ENCODE measurements at places on chromosomes 2 and 18.

DNA sequence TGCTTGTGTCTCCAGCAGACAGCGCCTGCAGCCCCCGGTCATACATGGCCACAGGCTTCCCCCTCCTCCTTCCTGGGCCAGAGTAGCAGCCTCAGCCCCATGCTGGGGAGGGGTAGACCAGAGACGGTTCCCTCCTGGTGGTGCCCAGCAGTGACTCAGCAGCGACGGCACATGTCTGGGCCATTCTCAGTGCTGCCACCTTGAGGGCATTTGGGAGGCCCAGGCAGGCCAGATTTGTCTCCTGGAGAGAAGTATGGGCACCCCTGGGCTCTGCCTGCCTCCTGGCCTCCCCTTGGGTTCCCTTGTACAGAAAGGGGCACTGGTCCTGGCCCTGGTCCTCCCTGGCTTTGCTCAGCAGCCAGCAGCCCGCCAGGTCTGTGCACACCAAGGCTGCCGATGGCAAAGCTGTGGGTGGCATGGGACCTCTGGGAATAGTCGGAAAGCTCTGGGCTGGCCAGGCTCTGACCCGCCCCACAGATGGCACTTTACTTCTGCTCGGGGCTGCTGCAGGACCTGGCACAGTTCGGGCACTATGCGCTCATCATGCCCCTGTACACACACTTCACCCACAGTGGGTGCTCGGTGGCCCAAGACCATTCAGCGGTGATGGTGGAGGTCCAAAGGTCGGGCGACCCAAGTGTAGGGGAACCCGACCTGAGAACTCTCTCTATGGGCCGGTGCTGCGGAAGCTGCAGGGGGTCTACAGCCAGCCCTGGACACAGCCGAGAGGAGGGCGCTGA, 11.4 kb upstream of the ALPI start:
- DNase-seq: no peak

DNA sequence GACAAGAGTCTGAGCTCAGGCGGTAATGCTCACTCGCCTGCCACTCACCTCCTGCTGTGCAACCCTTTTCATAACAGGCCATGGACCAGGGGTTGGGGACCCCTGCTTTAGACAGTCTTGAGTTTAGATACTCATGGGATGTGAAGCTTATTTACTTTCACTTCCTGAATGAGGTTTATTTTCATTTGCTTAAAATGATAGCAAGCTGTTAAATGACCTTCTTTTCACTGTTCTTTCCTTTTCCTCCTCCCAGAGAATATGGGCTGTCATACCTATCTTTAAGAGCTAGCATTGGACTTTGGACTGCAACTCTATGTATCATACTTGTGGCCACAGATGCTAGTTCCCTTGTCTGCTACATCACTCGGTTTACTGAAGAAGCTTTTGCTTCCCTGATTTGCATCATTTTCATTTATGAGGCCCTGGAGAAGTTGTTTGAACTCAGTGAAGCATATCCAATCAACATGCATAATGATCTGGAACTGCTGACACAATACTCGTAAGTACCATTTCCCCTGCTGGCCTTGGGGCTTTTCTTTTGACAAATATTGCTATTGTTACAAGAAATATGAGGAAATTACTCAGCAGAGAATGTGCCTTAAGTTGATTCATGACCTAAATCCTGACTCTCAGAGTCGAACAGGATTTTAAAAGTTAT, 168.5 kb downstream of the DPP4 start:
- no peak for DNase-seq

GRCh38 chr18:39681061-39681460, 2115.5 kb upstream of the CELF4 start:
- DNase-seq: no peak

- no peak for DNase-seq
Observed at GRCh38 chr2:206323486-206323885, 49.0 kb downstream of the ZDBF2 start.

DNA sequence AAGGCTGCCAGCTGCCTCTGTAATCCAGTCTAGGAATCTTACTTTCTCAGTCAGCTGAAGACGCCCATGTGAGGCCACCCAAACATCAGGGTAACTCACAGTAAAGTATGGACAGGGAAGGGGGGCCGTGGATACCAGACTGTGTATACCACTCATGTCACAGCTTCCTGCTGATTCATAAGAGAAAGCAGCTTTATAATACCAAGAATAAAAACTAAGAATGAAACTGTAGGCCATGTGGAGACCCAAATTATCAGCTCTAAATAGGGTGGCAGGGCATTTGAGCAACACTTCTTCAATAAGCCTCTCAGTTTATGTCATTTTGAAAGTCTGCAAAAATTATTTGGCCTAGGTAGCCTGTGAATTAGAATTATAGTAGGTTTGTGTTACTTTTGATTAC, 115.0 kb upstream of the CDCA7 start:
- DNase-seq: no peak

DNA sequence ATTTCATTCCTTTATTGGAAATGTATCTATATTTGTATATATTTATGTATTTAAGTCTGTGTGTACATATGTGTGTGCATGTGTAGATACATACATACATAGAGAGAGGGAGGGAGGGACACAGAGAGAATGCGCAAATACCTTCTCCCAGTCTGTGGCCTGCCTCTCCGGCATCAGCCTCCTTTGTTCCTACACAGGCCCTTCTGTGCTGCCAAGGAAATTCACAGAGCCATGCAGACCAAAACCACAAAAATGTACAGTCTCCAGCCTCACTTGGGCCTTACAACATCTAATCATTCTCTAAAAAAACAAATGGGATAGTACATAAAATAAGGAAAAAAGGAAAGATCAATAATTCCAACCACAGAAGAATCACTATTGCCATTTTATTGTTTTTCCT, 8.8 kb upstream of the CRACDL start:
- DNase-seq: no peak

- DNase-seq: no peak
Observed at GRCh38 chr2:120230515-120231471, 7.6 kb upstream of the TMEM185B start.

DNA sequence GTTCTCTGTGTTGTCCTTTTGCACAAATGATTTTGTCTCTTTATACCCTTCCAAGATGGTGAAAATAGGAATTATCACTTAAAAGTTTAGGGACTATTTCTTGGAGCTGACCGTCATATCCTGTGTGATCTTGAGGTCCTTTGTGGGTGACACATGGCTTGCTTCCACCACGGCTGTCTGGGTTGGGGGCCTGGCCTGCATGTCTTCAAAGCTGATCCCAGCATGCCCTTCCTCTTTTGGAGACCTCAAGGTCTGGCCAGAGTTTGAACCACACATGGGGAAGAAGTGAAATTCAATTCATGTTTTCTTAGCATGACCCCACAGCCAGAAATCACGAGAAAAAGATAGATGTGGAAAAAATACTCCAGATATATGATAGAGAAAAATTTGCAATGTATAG, 14.0 kb downstream of the SFTPB start:
- no peak for DNase-seq

DNA sequence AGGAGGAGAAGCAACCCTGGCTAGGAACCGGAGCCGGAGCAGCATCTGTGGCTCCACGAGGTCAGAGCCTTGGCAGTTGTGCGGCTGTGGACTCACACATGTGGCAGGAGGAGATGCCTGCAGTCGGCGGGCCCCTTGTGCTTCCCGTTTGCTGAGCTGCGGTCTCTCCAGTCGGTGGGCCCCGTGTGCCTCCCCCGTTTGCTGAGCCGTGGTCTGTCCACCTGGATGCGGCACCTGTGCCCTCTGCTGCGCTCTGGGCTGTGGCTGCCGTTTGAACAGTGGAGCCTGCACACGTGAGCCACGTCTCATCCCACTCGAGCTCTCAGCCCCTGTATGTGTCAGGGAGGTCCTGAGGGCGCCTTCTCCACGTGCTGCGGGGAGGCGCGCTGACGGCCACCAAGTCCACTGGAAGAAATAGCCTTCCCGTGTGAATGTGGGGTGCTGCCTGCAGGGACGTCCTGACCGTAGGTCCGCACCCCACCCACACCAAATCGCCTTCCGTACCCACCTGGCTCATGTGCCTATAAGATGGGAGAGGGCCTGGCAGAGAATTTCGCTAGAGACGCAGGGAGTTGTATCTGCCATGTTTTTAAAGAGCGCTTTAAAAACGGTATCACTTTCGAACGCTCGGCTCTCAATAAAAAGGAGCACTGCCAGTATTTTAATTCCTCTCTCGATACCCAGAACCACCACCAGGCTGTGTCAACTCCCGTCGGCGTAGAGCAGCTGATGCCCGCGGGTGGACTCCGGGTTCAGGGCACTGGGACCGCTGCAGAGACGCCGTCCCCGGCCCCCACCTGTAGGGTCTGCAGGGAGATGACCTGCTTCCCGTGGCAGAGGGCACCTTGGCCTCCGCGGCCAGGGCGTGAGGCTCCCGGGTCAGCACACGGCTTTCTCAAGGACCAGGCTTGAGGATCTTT, 117.0 kb downstream of the NFATC1 start:
- DNase-seq: no peak

DNA sequence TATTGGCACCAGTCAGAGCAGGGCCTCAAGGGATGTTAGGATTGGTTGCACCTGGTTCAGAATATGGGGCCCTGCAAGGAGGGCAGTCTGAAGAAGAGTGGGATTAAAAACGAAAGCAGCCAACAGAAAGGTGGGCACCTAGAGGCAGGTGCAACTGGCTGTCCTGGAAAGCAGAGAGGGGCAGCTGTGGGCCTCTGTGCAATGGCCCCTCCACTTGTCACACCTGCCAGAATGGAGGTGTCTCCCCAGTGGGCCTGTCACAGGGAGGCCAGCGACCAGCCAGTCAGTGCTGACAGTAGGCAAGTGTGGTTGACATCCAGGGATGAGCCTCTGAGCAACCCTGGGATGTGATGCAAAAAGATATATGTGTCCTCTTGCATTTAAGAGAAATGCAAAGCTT, 37.7 kb downstream of the INPP4A start:
- no peak for DNase-seq

GRCh38 chr18:52060607-52061304, 279.2 kb upstream of the DCC start:
- DNase-seq: no peak

- no peak for DNase-seq
Observed at GRCh38 chr2:210558708-210559107, 2.3 kb downstream of the CPS1 start.

DNA sequence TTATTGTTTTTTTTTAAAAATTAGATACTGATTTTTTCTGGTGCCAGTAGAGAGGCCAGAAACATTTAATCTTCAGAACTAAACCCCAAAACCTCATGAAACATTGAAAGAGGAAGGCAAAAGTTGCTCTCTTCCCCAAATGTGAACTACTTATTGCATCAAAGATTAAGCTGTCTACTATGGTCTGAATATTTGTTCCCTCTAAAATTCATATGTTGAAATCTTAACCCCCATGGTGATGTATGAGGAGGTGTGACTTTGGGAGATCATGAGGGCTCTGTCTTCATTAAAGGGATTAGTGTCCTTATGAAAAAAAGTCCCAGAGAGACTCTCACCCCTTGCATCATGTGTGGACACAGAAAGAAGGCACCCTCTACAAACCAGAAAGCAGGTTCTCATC, 28.2 kb upstream of the SLC8A1 start:
- no peak for DNase-seq

DNA sequence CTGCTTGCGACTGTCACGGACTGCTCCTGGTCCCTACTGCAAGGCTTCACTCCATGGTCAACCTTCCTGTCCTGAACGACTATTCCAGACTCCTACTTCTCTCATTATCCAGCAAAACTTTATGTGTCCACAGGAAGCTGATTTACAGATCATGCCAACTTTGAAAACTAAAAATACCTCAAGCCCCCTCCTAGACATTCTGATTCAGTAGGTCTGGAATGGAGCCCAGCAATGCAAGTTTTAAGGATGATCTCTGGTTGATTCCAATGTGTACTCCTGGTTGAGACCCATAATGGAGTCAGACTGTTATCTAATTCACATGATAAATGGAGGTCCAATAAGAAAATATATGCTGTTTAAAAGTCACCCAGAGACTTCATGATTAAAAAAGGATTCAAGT, 13.1 kb upstream of the LRATD1 start:
- no peak for DNase-seq

- DNase-seq: no peak
Observed at GRCh38 chr2:119112770-119113488, 45.6 kb downstream of the C1QL2 start.

- DNase-seq: no peak
Observed at GRCh38 chr2:215293879-215294278, 18.0 kb upstream of the ATIC start.

GRCh38 chr18:57833441-57834101, 30.5 kb upstream of the ATP8B1 start:
- no peak for DNase-seq

GRCh38 chr2:7530001-7530400, 612.8 kb downstream of the RNF144A start:
- no peak for DNase-seq

- DNase-seq: no peak
Observed at GRCh38 chr2:15031745-15032240, 399.3 kb downstream of the LRATD1 start.

- DNase-seq: no peak
Observed at GRCh38 chr2:205188239-205189138, 493.8 kb upstream of the NRP2 start.

GRCh38 chr2:138621139-138621538, 119.6 kb downstream of the SPOPL start:
- DNase-seq: no peak

- no peak for DNase-seq
Observed at GRCh38 chr2:70047451-70047850, 39.8 kb upstream of the PCBP1 start.

DNA sequence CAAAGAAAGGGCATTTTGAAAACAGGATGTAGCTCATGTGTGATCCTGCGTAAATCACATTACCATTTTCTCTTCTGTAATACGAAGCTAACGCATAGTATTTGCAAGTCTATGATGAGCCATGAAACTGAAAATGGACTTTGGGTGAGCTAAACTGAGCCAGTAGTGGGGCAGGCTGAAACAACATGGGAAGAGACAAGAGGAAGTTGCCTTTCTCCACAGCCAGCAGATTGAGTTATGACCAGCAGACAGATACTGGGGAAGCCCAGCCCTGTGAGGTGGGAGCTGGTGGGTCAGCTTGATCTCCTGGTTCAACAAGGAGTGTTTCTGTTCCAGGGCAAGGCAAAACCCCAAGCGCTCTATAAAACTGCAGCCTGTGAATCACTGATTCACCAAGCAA, 11.8 kb downstream of the CYRIA start:
- no peak for DNase-seq

- DNase-seq: no peak
Observed at GRCh38 chr2:59195851-59196250, 954.7 kb upstream of the FANCL start.

DNA sequence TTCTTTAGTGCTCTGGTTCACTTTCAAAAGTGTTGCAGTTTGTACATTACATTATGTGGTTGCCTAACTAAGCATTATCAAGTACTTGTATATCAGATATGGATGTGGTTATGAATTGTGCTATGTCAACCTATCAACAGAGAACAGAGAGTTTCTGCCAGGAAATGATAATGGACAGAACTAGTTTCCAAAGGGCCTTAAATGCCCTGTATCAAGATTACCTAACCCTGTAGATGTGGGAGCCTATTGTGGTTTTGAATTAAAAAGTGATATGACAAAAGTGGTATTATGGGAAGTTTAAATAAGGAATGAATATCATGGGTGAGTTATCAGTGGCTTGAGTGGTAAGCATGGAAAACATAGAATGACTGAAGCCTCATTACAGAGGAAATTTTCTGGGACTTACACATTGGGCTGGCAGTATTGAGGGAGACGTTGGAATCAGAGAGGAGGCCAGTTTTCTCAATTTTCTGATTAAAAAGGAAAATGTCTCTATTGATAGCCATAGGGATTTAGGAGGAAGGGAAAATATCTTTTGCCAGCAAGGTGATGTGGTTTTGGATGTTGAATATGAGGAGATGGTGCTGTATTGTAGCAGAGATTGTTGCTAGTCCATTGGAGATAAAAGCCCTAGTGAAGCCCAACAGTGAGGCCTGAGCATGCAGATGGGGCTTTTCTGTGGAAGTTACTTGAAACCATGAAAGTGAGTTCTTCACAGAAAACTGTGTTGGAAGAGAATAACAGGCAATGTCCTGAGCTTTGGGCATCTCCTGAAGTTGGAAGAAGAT, 140.7 kb downstream of the TTC27 start:
- no peak for DNase-seq
